Endothelial cell of coronary artery (primary cell): ENCODE measurements at places on chromosomes 4 and X. TPM values are rescaled to one million over a fixed set of nuclear protein-coding genes. Genes with fewer than 3 reads are reported as not detected.

MEPE gene
- not detected in 2 replicates for total RNA-seq

VCX2 gene
- not detected in 2 replicates for total RNA-seq

TEX13C gene
- total RNA-seq, result not detected in 2 replicates

SRPX2 gene
- total RNA-seq, result 95.5 and 151 TPM in 2 replicates

BTC gene
- 0.09 TPM in 1 of 2 replicates, not detected in the other for total RNA-seq

MAGEA9B gene
- total RNA-seq, result not detected in 2 replicates

SHOX gene
- total RNA-seq, result not detected in 2 replicates

BEX5 gene
- 1.7 and 3.9 TPM in 2 replicates for total RNA-seq

SYTL5 gene
- 0.09 TPM in 1 of 2 replicates, not detected in the other for total RNA-seq

SMIM20 gene
- total RNA-seq, result 20.9 and 22.6 TPM in 2 replicates

UGT2B10 gene
- not detected in 2 replicates for total RNA-seq

NAA10 gene
- total RNA-seq, result 63.2 and 81.5 TPM in 2 replicates

SERTM2 gene
- not detected in 2 replicates for total RNA-seq

SCRG1 gene
- total RNA-seq, result under 0.01 TPM in 1 of 2 replicates, not detected in the other

WDR17 gene
- total RNA-seq, result under 0.01 and 0.09 TPM in 2 replicates
